ENCODE measurements at places on chromosomes 6 and 20. TPM values are rescaled to one million over a fixed set of nuclear protein-coding genes. Genes with fewer than 3 reads are reported as not detected.

Gene FAM83B
- not detected for polyA plus RNA-seq

- no peaks in the 10 kb centered on the region for H3K36me3 ChIP-seq
- DNase-seq, result no peak
- H3K4me3 ChIP-seq, result no peak overlapping the region
- H3K27me3 ChIP-seq, result no peaks in the 10 kb centered on the region
- no peak overlapping the region for H3K27ac ChIP-seq
Observed at GRCh38 chr20:17083738-17084137, 143.1 kb upstream of the PCSK2 start.

DNA sequence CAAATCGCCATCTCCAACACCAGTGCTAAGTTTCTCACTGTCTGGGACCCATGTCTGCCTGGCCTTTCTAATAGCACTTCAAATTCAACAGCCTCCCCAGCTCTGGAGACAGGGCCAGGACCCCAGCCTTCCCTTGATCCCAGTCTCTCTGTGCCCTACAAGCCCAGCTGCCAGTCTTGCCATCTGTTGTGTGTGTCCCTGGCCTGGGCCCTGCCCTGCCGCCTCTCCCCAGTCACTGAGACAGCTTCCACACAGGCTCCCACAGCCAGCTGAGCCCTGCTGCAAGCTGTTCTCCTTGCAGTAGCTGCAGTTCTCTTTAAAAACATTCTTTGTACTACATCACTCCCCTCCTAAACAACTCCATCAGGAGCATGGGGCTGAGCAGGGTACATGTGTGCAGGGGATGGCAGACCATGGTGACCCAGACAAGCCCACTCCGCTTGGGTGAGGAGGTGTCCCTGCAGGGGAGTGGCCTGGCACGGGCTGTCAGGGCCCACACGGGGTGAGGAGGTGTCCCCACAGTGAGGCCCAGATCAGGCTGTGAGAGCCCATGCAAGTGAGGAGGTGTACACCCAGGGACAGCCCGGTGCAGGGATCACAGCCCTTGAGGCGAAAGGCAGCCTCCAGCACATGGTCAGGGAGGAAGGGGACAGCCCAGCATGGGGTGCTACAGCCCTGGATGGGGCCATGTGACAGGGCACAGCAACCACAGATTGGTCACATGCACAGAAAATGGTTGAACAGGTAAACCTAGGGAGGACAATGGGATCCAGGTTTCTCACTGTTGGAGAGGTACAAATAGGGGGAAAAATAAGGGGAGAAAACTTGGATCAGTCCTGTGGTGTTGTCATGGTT lies 16.2 kb downstream of the CST7 start:
- peaks cover 25% of the 10 kb centered on the region for H3K36me3 ChIP-seq
- DNase-seq, result no peak
- no peaks in the 10 kb centered on the region for H3K27me3 ChIP-seq
- H3K4me1 ChIP-seq, result no peaks in the 10 kb centered on the region

- peaks cover 26% of the 10 kb centered on the region for H3K4me1 ChIP-seq
- DNase-seq, result no peak
- H3K27me3 ChIP-seq, result no peaks in the 10 kb centered on the region
- H3K36me3 ChIP-seq, result no peaks in the 10 kb centered on the region
- H3K4me3 ChIP-seq, result no peak overlapping the region
- no peak overlapping the region for H3K27ac ChIP-seq
Observed at GRCh38 chr6:15654250-15654649, 8.6 kb downstream of the DTNBP1 start.

All from GM12878 (cell line).